ENCODE measurements at places on chromosomes 3 and 15.

GRCh38 chr3:58164906-58165821, 45.6 kb downstream of the DNASE1L3 start:
- no peak for DNase-seq

DNA sequence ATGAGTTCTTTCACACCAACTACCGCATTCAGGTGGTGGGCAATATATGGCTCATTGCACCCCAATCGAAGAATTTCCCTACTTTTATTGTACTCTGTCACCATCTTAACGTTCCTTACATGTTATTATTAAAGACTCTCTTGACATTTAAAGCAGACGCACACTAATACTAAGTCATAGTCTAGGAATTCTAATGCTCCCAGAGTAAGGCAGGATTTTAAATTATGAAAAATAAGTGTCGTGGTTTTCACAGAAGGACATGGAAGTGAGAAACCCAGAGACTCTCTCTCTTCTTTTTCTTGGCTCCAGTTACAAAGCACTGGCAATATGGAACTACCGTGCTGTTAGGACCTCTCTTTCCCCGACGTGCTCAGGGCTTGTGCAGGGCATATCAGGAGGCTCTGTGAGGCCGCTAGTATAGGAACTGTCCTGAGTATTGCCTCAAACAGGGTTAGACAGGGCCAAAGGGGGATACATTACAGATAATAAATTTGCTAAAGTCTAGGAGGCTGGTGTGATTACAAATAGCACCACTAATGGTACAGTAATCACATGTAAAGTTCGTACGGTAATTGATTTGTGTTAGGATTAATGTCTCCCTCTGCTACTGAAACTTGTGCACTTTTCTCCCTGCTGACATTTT, 590.8 kb downstream of the FOXP1 start:
- DNase-seq = no peak

GRCh38 chr3:46987319-46987742, 7.9 kb downstream of the NBEAL2 start:
- DNase-seq = no peak

DNA sequence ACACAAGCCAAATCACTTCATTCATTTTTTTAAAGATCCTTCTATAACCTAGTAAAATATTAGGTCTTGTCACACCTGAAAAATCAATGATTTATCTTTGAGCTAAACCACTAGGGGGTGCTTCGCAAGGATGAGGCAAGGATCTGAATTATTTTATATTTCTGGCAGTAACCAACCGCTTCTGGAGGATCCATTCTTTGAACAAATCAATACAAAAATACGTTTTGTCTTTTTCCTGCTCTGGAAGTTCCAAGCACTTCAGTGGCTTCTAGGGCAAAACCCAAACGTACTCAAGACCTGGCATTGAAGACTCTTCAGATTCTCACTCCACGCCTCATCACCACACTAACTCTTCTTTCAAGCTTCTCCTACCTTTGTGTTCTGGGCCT, 486 bp downstream of the LSG1 start:
- DNase-seq = no peak

DNA sequence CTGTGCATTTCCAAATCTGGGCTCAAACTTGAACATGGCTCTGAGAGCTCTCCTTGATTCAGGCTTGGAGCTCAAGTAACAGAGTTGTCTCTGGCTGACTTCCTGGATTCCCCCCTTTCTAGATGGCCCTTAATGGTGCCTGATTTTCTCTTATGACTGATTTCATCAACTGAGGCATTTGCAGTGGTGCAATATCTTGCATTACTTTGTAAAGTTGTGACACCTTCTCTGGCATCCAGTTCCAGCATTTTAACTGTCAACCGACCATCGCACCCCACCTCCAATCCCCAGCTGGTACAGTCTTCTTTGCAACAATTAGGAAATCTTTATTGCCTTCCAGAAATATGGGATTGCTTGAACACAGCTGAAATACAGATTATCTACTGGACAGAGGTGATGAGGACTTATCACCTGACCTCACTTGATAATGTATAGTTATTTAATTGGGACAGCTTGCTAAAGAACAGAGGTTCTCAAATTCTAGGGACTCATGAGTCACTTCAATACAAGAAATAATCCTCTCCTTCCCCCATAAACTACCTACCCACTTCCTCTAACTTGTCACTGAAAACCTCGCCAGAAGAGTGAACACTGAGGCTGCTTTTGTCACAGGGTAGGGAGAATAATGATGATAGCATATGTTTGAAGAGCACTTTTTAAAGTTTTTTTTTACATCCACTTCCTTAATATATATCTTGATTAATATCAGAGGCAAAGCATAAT, 41.8 kb downstream of the FILIP1L start:
- DNase-seq = no peak

- no peak for DNase-seq
Observed at GRCh38 chr3:99471353-99472323, 166.8 kb upstream of the COL8A1 start.

DNA sequence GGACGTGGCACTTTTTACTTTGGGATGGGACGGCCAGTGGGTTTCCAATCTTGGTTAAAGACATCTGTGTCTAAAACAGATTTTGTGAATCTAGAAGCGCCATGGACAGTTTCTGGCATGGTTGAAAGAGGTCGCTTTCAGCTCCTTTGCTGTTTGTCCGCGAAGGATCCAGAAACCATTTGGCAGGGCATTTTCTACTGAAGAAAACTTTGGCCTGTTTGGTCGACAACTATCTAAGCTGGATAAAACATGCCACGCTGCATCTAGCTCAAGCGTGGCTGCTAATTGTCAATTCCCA, 730 bp upstream of the RORA start:
- no peak for DNase-seq

GRCh38 chr3:1783995-1784394, 314.7 kb upstream of the CNTN4 start:
- DNase-seq = no peak

DNA sequence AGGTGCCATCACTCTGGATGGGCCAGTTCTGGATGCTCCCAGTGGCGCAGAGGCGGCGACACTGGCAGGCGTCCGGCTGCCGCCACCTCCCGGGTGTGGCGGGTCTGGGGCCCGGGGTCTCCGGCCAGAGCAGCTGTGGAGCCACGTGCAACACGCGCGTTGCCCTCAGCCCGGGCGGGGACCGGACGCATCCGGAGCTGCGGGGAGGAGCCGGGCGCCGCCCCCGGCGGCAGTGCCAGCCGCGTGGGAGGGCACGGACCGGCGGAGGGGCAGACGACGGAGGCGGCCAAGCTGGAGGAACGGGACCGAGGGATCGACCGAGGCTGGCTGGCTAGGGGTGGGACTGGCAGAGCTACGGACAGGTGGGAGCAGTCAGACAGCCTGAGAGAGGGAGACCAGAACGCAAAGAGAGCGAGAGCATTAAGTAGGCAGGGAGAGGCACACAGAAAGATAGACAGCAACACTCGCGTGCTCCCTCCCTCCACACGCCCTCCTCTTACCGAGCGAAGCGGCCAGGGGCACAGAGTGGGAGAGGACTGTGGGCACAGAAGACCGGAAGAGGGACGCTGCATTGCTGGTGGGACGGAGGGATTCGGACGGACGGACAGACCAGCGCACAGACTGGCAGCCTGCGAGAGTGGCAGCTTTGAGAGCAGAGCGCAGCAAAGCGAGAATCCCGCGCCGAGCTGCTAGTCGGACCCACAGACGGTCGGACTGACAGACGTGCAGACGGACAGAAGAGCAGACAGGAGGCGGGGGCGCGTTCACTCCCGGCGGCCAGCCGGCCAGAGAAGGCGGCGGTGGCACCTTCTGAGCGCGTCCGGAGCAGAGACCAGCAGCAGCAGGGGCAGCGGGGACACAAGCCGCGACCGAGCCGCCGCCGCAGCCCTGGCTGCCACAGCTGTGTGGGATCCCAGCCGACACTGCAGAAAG, at the start of gene ARPP21:
TSS of gene ARPP21 (plus strand) at position 272 of the 933 bp plus-strand sequence. CDS start 42,227 bp downstream, outside the sequence.
- DNase-seq = no peak

GRCh38 chr3:129958755-129959154, 15.8 kb upstream of the TRH start:
- no peak for DNase-seq
